ENCODE measurements at places on chromosomes 3 and 15.
A peak's percentile ranks its signal among the peaks of the same experiment; 100 is the strongest.

GRCh38 chr3:21786438-21786797 lies 35.4 kb upstream of the ZNF385D start:
- no peak for DNase-seq

DNA sequence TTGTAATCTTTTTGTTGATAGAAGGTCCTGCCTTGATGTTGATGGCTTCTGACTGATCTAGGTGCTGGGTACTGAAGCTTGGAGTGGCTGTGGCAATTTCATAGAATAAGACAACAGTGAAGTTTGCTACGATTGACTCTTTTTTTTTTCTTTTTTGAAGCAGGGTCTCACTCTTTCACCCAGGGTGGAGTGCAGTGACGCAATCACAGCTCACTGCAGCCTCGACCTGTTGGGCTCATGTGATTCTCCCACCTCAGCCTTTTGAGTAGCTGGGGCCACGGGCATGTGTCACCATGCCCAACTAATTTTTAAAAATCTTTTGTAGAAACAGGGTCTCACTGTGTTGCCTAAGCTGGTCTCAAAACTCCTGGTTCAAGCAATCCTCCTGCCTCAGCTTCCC lies 14.2 kb downstream of the ARID3B start:
- no peak for DNase-seq

DNA sequence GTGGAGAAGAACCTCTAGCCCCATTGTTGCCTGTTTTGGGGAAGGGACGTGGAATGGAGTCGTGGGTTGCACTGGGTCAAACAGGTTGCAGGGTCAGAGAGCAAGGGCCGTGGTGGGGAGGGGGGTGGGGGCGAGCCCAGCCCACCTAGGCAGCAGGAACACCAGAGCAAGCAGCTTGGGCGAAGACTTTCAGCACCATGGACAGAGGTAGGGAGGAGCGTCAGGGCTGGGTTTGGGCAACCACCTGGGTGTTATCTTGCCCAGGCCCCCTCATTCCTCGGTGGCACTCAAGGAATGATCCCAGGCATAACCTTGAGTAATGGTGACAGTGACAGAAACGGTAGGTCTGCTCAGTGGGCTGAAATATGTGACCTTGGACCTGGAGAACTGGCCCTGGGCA lies 45.9 kb upstream of the TMEM115 start:
- DNase-seq, result no peak

GRCh38 chr15:85049805-85050204 lies 68.1 kb downstream of the PDE8A start:
- no peak for DNase-seq

- DNase-seq, result no peak
These were observed 143.5 kb downstream of the GADL1 start for GRCh38 chr3:30750967-30751366.

DNA sequence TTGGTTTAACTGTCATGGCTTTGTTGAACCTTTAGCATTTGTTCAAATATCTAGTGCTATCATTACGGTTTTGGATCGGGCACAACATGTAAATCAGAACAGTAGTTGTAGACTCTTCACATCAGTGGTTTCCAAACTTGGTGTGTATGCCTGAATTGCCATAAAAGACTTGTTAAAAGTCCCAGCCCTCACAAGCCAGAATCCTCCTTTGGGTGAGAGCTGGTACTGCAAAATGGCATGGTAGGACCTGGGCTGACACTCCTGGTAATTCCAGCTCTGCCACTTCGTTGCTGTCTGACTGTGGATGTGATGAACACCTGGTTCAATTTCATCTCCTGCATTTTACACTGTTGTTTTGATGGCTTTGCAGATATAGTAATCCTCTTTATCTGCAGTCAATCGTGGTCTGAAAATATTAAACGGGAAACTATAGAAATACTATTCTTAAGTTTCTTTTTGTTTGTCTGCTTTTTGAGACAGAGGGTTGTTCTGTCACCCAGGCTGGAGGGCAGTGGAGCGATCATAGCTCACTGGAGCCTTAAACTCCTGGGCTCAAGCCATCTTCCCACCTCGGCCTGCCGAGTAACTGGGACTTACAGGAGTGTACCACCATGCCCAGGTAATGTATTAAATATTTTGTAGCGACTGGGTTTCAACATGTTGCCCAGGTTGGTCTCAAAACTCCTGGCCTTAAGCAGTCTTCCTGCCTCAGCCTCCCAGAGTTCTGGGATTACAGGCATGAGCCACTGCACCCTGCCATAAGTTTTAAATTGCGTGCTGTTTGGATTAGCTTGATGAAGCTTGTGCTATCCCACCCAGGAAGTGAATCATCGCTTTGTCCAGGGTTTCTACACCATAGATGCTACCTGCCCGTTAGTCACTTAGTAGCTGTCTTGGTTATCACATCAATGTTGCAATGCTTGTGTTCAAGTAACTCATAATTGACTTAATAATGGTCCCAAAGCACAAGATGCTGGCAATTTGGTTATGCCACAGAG lies 61.6 kb downstream of the RAB7A start:
- DNase-seq, result no peak

- no peak for DNase-seq
These were observed 15.8 kb upstream of the IGDCC3 start for GRCh38 chr15:65393557-65393956.

DNA sequence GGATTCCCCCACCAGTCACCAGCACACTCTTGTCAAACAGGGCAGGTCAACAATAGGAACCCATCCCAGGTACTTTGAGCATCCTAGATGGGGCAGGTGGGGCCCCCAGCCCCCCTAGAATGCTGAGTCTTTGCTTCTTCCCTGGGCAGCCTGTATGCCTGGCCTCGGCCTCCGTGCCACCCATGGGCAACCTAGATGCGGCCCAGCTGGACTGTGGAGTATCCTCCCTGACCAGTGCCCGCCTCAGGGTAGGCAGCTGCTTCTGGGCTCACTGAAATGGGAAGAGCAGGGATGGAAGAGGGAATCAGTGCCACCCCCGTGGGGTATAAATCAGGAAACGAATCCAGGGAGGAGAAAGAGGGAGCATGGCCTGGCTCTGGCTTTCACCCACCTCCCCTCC lies 10.9 kb downstream of the DNAH1 start:
- DNase-seq, result no peak

GRCh38 chr3:106428565-106428994 lies 559.8 kb upstream of the CBLB start:
- DNase-seq, result peak; percentile 98

GRCh38 chr3:131925571-131925970 lies 109.2 kb downstream of the CPNE4 start:
- no peak for DNase-seq

- no peak for DNase-seq
These were observed 13.8 kb downstream of the XCR1 start for GRCh38 chr3:46013316-46014094.

GRCh38 chr3:87267953-87268645 lies 8.3 kb downstream of the POU1F1 start:
- DNase-seq, result no peak

- no peak for DNase-seq
These were observed 626.5 kb upstream of the DPPA4 start for GRCh38 chr3:109963831-109964230.

DNA sequence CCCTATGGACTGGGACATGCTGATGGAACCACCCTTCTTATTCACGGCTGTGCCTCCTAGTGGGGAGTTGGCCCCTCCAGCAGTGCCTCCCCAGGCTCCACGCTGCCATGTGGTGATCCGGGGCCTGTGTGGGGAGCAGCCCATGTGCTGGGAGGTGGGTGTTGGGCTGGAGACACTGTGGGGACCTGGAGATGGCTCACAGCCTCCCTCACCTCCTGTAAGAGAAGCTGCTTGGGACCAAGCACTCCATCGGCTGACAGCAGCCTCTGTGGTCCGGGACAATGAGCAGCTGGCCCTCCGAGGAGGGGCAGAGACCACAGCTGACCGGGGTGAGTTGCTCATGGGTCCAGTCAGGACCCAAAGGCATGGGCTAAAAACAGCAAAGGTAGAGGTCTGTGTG lies 9.1 kb downstream of the ALG3 start:
- DNase-seq, result no peak

DNA sequence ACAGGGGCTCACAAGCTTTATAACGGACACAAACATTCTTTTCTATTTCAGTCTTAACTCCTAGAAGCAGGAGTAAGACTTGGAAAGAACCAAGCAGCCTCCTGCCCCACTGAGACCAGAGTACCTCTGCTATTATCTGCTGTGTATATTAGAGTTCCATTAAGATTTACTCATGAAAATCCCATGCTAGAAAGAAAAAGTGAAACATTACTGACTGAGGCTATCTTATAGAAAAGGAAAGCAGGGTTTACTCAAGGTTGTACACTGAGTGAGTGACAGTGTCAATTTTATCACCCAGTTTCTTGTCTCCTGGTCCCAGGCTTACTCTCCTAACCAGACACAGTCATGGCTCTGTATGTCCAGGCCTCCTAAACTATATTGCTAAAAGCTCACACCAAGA lies 97.9 kb upstream of the SOX2 start:
- DNase-seq, result no peak

DNA sequence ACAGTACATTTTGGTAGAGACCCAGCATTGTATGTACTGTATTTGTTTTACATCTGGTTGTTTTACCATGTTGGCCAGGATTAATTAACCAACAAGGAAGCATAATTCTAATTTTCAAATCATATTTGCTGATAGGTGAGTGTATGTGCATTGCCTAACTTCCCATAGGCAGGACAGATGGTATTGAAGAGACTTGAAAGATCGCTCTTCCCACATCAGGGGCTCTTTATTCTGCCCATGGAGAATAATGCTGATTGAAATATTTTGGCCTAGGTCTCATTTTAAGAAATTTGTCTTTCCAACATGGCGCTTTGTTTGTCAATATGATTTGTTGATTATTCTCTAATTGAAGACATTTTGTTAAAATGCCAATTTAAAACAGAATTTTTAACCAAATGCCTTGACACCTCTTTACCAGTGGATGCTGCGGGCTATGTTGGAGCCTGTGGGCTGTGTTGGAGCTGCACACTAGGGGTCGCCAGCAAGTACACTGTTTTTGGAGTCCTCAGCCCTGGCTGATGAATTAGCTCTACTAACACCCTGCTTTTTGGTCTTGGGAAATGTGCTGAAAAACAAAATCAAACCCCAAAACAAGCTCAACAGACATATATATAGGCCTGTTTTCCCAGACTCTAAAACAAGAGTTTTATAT lies 5.3 kb downstream of the P2RY12 start:
- DNase-seq, result no peak

DNA sequence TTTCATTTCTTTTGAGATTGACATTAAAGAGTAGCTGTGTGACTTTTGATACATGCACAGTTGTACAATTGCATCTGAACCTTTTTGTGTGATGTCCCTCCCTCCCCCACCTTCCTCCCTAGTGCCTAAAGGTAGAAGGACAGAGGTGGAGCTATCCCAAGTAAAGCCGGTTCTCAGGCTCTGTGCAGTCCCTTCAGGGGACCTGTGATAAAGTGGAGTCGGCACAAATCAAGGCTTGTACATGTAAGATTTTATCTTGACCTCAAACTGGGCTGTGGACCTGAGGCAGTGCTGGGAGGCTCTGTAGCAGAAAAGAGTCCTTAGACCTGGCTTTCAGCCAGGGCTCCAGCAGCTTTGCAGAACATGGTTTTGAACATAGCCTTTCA lies 55.5 kb upstream of the CMTM7 start:
- DNase-seq, result no peak

DNA sequence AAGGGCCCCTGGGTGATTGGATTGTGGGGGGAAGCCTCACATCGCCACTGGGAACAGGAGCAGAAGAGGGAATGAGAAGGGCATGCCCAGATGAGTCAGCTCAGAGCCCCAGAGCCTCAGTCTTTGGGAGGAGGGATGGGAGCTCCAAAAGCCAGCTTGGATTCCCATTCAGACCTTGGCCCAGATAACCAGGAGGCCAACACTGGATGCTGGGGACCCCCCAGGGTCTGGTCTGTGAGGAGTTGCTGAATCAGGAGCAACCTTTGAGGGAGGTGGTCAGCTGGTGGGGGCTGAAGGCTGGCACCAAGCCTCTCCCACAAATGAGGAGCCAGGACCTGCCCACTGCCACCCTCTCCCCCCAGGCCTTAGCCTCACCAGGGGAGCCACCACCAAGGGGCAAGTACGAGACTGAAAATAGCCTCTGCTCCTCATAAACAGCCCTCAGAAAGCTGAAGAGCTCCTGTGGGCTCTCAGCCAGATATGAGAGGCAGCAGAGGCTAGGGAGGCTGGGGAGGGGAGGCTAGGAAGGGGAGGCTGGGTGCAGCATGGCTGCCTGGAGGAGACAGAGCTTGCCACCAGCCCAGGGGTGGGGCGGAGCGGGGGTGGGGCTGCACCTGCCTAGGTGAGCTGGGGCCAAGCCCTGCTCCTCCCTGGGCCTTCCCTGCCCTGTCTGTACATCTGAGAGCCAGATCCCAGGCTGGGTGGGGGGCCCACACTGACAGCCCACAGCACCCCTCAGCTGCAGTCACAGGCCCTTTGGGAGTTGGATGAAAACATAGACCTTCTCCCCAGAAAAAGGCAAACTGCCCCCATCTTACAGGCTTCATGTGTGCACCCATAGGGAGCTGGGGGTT lies 99.8 kb downstream of the SEC22A start:
- no peak for DNase-seq

DNA sequence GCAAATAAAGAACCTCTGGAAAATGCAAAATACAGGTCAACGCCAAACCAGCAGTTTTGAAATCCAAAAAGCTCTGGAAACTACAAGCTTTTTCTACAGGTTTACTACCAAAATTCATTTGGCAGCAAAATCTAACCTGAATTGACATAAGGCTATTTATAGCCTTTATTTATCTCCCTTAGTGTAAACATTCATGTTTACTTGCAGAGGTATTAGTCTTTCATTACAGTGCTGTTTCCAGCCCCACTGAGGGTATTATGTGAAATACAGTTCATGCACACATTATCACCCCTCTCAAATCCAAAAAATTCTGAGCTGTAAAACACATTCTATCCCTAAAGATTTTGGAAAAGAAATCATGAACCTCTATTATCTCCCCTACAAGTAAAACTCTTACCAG lies 7.2 kb downstream of the SKIC8 start:
- no peak for DNase-seq

DNA sequence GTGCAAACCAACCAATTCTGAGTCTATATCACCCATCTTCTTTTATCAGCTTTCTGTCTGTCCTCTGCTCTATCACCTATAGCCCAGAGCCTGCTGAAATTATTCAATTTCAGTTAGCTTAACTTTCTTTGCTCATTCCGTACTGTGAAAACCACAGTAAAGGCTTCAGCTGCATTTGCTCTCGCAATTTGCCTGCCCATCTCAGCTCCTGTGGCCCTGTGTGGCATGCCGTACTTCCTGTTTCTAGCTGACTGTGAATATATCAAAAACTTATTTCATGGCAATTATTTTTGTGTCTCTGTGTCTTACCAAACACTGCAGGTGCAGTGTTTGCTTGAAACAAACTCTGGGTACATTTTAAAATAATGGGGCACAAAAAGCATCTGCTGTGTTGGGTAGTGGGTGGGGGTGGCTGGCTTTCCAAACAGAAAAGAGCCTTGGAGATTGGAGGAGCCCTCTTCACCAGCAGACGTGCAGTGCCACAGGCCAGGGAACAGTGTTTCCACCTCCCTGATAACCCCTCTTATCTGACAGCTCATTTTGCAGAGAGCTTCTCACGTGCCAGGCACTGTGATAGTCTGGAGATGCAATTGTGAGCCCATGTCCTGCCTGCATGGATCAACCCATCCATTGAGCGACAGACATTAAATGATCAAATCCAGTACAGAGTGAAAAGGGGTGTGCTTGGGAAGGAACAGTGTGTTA lies 45.2 kb downstream of the GASK1A start:
- DNase-seq, result no peak

GRCh38 chr15:80816936-80817335 lies 37.8 kb downstream of the CEMIP start:
- no peak for DNase-seq

- DNase-seq, result no peak
These were observed 333.3 kb downstream of the GRM7 start for GRCh38 chr3:7194071-7194835.

- DNase-seq, result no peak
These were observed 140.3 kb upstream of the SEMA6D start for GRCh38 chr15:47577000-47577399.

GRCh38 chr3:43094381-43094780 lies 11.5 kb downstream of the POMGNT2 start:
- no peak for DNase-seq
